Vein endothelial cell (primary cell): ENCODE measurements at places on chromosomes 7 and 10. TPM values are rescaled to one million over a fixed set of nuclear protein-coding genes. Genes with fewer than 3 reads are reported as not detected.

The DPCD gene
- total RNA-seq = 25.2 and 29.4 TPM in 2 replicates

The MSRB2 gene
- 4.9 and 7.2 TPM in 2 replicates for total RNA-seq

The ZNF655 gene
- total RNA-seq = 7.2 and 10.9 TPM in 2 replicates

The VGF gene
- 0.10 TPM in 1 of 2 replicates, not detected in the other for total RNA-seq

The PIP4K2A gene
- total RNA-seq = 28.8 and 42.1 TPM in 2 replicates

The ATP6V0E2 gene
- total RNA-seq = 24.2 and 26.7 TPM in 2 replicates

The UFSP1 gene
- total RNA-seq = 2.5 and 2.9 TPM in 2 replicates

The CHAT gene
- total RNA-seq = not detected in 2 replicates

The MYH16 gene
- total RNA-seq = 0.33 and 0.38 TPM in 2 replicates

The MEPCE gene
- total RNA-seq = 43.3 and 59.4 TPM in 2 replicates

The ZNHIT1 gene
- 106 and 107 TPM in 2 replicates for total RNA-seq
